ENCODE measurements at places on chromosomes 5 and 9.
A peak's percentile ranks its signal among the peaks of the same experiment; 100 is the strongest.

DNA sequence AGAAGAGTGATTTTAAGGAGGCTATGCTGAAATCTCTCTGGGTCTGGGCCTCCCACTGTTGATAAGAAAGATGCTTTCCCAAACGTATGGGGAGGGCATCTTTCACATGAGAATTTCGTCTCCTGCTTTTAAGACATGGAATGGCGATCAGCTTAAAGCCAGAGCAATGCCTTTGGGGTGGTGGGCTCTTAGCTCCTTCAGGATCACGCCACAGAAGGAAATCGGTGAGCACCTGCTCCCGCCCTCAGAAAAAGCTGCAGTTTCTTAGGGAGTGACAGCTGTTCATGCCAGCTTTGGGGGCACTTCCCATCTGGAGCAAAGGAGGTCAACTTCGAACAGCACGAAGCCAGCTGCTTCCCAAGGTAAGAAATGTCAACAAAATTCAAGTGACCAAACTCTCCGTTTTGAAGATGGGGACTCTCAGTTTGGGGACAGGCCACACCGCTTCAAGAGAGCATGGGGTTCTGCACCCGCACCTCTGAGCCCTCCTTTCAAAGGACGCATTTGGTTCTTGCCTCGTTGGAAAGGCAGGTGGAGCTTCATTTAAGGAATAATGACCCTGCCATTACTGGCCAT lies 39.0 kb downstream of the TRIP13 start:
- DNase-seq: no peak

- DNase-seq: no peak
These were observed 678 bp downstream of the SLC26A2 start for GRCh38 chr5:149961186-149961685.

GRCh38 chr5:39650008-39650762 lies 225.4 kb upstream of the DAB2 start:
- no peak for DNase-seq

DNA sequence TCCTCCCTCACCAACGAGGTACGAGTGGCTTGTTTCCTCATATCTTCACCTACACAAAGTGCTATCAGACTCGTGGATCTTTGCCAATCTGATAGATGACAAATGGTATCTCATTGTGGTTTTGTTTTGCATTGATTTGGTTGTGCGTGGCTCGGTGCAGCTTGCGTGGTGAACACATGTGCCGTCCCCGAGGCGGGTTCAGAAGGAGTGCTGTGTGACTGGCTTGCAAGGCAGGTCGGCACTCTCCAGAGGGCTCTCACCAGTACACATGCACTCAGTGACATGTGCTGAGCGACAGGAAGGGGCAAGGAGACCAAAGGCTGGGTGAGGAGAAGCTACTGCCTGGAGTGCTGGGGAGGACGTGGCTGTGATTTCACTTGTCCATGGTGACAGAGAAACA lies 95.3 kb upstream of the PITX1 start:
- no peak for DNase-seq

DNA sequence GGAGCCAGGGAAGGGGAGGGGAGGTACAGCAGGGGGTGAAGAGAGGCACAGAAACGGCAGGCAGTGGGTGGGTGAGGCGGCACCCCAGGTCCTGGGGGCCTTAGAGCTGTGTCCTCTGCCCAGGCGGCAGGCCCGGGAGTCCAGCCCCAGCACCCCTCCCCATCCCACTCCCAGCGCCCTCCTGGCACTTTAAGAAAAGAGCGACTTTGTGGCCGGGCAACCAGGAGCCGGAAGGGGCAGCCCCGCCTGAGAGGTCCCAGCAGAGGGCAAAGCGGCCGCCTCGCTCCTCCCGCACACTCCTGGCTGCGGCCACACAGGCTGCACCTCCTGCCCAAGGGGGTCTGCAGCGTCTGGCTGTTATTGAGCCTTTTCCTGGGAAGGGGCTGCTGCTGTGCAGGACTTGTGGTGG lies 42.6 kb downstream of the NACC2 start:
- DNase-seq: peak; percentile 38

Data from T1000 (cell line).